ENCODE measurements at places on chromosomes 3 and 15.

- no peak for DNase-seq
Observed at GRCh38 chr3:12884790-12885582, 43.6 kb upstream of the RPL32 start.

DNA sequence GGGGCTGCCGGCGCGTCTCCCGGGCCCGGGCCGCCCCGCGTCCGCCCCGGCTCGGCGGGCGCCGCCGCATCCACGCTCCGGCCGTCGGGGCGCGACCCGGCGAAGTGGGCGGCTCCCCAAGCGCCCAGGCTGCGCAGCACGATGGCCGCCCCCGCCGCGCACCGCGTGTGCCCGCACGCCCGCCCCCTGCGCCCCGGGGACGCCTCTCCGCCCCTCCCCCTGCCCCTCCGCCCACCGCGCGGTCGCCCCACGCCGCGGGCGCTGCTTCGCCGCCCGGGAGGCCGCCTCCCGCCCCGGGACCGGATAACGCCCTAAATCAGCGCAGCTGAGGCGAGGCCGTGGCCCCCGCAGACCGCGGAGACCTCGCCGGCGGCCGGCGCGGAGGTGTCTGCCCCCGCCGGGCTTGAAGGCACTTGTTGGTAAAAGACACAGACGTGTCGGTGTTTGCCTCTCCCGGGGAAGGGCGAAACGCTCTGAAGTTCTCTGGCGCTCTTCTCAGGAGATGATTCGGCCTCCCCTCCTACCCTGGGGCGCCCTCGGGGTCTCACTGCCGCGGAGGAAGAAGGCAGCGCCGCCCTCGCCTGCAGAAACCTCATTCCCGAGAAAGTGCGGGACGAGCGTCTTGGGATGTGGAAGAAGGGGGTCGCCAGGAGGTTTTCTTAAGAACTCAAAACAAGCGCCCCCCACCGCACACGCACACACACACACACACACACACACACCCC lies at the start of gene BNC1:
Gene BNC1, minus strand, starts transcription at position 106 of the 725 bp plus-strand sequence. Its CDS starts 36 bp downstream, at position 70.
- DNase-seq = no peak

DNA sequence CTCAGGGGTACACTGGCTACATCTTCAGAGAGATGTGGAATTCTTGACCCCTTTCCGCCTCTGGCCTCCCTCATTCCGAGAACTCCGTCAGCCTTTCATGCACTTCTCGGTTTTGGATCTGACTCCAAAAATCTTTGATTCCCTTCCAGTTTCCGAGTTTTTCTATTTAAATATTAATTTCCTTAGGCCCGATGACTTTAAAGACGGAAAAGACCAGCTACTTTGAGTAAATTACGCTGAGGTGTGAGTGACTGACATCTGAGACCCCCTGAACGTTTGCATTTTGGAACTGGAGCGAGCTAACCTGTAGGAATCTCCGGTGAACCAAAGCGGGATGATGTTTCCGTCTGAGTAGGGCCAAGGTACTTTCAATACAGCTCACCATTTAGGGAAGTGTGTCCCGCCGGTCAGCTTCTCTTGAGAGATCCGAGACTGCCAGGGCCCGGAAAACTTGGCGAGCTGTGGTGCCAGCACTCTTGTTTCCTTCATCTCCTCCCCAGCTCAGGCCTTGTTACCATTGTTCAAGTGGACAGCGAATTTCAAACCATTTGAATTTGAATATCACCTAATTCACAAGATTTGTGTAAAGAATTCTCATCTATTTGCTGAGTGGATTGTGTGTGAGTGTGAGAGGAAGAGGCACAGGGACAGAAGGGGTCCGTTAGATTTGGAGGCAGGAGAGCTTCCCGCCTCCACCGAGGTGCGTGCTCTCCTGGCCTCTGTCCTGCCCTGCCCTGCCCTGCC lies 5.4 kb downstream of the SOX14 start:
- no peak for DNase-seq

DNA sequence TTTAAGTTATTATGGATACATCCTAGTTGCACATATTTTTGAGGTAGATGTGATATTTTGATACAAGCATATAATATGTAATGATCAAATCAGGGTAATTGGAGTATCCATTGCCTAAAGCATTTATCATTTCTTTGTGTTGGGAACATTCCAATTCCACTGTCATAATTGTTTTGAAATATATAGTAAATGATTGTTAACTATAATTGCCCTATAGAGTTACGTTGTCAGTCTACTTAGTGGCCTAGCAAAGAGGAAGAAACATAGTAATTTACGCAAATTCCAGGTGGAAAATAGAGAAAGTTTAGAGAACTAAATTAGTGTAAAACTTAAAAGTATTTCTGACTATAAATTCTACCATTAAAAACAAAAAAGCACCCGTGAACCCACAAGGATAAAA lies 24.9 kb downstream of the NXPE3 start:
- no peak for DNase-seq

- no peak for DNase-seq
Observed at GRCh38 chr3:116815831-116816588, 106.4 kb downstream of the TUSC7 start.

DNA sequence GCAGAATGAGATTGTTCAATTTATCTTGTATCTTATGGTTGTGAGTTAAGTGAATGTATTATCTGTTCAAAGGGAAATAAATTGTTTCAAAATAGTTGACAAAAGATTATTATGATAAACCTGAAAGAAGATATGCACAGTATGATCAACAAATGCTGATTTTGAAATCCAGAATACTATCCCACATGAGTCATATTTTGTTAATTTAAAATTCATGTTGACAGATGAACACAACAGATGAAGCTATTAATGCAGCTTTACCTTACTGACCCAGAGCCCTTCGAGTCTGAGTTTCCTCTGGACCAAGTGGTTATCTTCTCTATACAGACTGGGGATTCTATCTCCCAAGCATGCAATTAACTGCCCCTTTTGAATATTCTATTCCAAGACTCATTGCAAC lies 482.8 kb downstream of the FGF12 start:
- DNase-seq = no peak

- no peak for DNase-seq
Observed at GRCh38 chr3:30146978-30147377, 459.4 kb upstream of the TGFBR2 start.

GRCh38 chr3:16142350-16143025 lies 32.0 kb upstream of the GALNT15 start:
- no peak for DNase-seq

DNA sequence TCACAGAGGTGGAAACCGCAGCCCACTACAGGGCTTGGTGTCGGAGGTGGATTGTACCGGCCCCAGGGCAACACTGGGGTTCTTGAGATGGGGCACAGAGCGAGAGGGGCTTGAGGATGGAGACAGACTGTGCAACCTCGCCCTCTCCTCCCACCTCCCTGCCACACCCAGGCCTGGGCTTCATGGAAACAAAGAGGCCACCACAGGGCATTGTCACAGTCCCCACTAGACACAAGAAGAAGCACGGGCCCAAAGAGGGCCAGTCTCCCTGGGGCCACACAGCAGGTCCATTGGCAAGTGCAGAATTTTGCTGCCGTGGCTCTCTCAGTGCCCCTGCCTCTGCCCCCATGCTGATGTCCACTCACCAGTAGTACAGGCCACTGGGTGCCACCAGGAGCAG lies 4.1 kb upstream of the CALML4 start:
- no peak for DNase-seq

- no peak for DNase-seq
Observed at GRCh38 chr3:69313251-69313650, 72.6 kb downstream of the FRMD4B start.

DNA sequence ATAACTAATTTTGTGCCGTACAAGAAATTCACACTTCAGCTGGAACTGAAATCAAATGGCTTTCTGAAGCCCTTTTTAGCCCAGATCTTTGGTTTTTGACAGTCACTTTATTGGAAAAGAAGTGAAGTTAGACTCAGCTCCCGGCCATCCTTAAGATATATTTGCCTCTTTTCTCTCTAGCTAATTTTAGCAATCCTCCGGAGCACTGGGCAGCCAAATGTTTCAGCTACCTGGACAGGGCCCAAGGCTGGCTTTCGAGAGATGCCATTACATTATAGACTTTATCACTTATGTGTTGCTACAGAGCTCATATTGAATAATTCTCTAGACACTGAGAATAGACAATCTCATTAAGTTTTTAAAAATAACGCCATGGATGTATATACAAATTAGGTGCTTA lies 28.5 kb upstream of the RPL39L start:
- DNase-seq = no peak

- no peak for DNase-seq
Observed at GRCh38 chr3:114108137-114108536, 51.6 kb downstream of the QTRT2 start.
